ENCODE measurements at places on chromosomes 4 and X. TPM values are rescaled to one million over a fixed set of nuclear protein-coding genes. Genes with fewer than 3 reads are reported as not detected.

GRCh38 chrX:125826774-125827451, 339.2 kb downstream of the DCAF12L2 start:
- no peak for DNase-seq

- peak; percentile 67 for DNase-seq
Measured at GRCh38 chrX:136577552-136577951, 45.5 kb downstream of the VGLL1 start.

DNA sequence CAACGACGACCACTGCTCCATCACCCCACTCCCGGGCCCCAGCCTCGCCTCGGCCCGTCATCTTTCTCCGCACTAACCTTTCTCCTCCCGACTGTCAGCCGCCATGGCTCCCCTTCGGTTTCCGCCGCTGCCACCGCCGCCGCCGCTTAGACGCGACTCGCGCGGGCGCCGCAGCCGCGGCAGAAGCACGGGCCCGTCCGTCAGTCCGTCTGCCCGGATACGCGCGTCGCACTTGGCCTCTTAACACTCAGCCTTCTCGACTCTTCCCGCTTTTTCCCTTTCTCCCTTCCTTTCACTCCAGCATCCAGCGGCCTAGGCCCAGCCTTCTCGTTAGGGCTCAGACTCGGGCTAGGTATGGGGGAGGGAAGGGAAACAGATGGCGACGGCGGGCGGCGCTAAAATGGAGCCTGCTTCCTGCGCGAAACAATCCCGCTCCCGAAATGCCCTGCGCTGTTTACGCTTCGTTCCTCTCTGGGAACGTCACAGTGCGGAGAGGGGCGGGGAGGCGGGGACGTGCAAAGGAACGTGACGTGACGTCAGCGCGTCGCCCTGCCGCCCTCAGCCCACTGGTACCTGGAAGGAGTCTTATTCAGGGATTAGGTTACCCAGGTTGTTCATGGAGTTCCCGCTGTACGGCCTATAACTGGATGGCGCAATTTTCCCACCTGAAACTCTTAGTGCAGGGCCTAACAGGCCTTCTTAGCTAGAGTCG, at the start of gene YTHDC1:
TSS of gene YTHDC1 (minus strand) at position 442 of the 712 bp plus-strand sequence. CDS start at position 105, 337 bp downstream.
- DNase-seq, result peak; percentile 98

TMEM35A gene
- not detected for total RNA-seq

SPINK2 gene
- 0.47 TPM for total RNA-seq

- no peak for DNase-seq
Measured at GRCh38 chrX:112967903-112968302, 127.3 kb upstream of the AMOT start.

DNA sequence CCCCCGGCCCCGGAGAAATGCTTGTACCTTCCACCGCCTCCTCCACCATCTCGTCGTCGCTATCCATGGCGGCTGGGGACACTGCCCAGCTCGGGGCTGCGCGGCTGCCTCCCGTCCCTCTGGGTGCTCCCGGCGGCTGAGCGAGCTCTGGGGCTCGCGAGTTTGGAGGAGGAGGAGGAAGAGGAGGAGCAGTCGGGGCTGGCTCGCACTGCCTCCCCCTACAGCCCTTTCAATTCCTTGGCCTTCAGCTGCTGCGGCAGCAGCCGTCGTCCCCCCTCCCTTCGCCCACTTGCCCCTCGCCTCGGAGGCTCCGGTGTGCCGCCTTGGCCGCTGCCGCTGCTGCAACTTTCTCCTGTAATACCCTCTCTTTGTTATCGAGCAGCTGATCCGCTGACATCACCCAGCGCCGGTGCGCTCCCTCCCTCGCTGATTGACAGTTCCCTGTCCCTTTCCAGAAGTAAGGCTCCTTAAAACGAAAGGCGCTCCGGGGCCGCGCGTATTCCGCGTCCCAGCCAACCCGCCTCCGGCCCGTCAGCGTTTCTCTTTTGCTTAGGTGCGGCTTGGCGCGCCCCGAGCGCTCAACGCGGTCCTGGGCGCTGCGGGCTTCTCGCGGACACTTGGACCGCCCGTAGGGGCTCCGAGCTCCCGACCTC, at the start of gene SETD7:
TSS of gene SETD7 (minus strand) at position 149 of the 653 bp plus-strand sequence. CDS start at position 67, 82 bp downstream.
- peak; percentile 85 for DNase-seq

ALB gene
- 2.2 TPM for total RNA-seq

GRCh38 chr4:26065833-26066232, 151.8 kb downstream of the SMIM20 start:
- no peak for DNase-seq

AKAP14 gene
- not detected for total RNA-seq

DHRSX gene
- total RNA-seq, result 34.0 TPM

SMIM43 gene
- total RNA-seq, result not detected

GRCh38 chr4:126451237-126451873, 1136.6 kb downstream of the FAT4 start:
- DNase-seq, result no peak

GRCh38 chr4:74583757-74584156, 138.8 kb downstream of the AREG start:
- no peak for DNase-seq

PLP1 gene
- 16.0 TPM for total RNA-seq

IL2RG gene
- 1.8 TPM for total RNA-seq

DNA sequence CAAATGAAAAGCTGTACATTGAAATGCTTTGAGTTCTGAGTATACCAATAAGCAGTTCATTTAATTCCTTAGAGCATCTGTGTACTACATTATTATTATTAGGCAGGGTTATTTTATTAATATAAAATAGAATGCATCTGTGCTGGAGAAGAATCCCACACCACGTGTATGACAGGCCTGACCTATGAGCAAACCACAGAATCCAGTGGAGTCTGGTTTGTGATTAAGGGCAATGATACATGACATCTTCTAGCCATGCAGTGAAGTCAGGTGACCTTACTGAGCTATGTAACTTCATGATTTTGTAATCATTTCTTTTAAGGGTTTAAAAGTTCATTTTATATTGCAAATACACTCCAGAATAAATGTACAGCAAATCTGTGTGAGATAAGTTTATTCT, 1165.0 kb upstream of the TENM3 start:
- DNase-seq, result no peak

DNA sequence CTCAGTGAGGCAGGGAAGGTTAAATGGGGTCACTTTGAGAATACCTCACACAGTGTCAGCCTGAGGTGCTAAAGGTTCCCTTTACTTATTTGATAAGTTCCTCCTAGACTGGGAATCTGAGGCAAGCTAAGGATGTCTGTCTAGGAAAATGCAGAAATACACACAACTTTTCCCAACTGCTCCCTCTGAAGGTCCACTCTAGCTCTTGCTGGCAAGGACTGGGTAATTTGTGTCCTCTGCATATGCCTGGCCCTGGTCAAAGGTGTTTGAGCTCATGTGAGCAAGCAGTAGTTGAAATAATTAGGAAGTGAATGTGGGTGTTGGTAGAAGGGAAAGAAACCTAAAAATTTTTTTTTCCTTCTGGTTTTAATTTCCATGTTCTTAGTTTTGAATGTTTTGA, 21.3 kb downstream of the TXLNG start:
- DNase-seq, result no peak

SPANXN3 gene
- not detected for total RNA-seq

DNA sequence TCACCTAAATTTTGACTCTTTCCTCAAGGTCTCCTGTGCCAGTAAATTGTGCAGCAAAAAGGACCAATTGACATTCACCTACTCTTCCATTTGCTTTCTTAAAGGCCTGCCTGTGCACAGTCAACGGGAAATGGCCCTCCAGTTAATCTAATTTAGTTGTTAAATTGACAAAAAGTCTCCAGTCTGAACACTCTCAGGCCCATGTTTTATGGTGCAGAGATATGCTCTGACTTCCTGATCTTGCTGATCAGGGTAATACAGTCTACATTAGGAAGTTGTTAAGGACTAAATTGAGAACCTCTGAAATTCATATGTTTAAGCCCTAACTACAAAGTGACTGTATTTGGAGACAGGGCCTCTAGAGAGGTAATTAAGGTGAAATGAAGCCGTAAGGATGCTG, 133.6 kb upstream of the IL15 start:
- DNase-seq, result no peak

GRCh38 chr4:117626664-117627063, 407.6 kb upstream of the NDST3 start:
- no peak for DNase-seq

Measured in left cardiac atrium (tissue), 4 donors.